ENCODE measurements at places on chromosomes 2 and 18.
A peak's percentile ranks its signal among the peaks of the same experiment; 100 is the strongest.

DNA sequence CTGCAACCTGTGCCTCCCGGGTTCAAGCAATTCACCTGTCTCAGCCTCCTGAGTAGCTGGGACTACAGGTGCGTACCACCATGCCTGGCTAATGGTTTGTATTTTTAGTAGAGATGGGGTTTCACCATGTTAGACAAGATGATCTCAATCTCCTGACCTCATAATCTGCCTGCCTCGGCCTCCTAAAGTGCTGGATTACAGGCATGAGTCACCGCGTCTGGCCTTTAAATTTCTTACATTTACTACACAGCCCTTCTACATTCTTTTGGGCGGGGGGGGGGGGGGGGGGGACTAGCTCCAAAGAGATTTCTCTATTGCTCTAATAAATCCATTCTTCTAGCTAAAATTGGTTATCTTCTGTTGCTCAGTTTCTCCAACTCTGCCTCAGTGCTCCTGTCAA is 964.9 kb upstream of the ACVR2A start:
- no peak for DNase-seq

DNA sequence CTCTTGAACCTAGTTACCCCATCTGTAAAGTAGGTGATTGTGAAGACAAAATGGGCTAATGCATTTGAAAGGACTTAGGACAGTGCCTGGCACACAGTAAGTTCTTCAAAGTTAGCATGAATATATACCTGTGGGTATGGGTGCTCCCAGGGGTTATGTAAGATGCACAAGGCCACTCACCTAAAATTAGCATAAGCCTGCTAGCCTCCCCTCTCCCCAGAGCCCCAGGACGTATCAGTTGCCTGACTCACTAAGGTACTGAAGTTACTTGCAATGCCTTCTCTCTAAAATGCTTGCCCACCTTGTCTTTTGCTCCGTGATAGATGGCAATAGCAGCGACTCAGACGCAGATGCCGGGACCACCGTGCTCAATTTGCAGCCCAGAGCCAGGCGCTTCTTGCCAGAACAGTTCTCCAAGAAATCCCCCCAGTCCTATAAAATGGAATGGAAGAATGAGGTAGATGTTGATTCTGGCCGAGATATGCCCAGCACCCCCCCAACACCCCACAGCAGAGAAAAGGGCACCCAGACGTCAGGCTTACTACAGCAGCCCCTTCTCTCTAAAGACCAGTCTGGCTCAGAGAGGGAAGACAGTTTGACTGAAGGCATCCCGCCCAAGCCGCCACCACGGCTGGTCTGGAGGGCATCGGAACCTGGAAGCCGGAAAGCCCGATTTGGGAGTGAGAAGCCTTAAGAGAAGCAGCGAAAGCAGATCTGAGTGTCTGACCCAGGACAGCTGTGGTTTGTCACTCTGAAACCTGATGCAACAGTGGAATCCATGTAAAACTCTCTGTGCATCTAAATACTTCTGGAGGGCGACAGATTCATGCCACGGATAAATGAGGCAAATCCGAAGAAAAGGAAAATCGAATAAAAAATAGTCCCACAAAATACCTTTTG is 53.8 kb upstream of the TMEM182 start:
- no peak for DNase-seq

- no peak for DNase-seq
These were observed 93.8 kb upstream of the ODC1 start for GRCh38 chr2:10541775-10542432.

GRCh38 chr2:121061633-121062032 is 223.4 kb downstream of the TFCP2L1 start:
- DNase-seq: no peak

DNA sequence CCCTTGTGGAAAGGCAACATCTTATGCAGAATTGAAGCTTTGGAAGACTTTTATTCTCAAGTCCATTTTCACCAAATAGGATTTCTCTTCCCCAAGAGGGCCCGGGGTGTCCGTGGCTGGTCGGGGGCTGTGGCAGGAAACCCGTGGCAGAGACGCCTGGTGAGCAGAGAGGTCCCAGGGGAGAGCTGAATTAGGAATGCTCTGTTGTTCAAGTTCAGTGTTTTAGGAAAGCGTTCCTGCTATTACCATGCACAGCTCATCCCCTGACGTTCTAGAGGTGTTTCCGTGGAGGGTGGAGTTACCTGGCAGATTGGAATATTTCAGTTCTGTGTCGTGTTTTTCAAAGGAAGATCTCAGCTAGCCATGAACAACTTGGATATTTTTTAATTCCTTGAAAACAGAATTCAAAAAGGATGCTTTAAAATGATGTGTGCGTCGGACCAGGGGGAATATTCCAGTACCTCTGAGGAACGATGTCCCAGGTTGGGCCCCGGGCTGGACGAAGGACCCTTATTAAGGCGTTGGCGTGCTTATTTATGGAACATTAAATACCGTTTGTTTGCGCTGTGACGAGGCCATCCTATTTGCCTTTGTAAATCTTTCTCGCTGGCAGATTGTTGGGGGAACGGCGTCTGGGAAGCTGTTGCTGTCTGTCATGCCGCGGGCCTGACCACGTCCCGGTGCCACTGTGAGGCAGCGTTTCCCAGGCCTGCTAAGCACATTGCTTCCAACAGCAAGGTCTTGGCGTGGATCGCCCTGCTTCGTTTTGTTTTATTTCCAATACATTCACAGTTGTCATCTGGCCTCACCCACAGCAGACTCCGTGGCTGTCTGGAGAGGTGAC is 8.2 kb downstream of the NFATC1 start:
- DNase-seq: no peak

GRCh38 chr2:103959174-103960128 is 894.5 kb upstream of the POU3F3 start:
- DNase-seq: peak; percentile 21

DNA sequence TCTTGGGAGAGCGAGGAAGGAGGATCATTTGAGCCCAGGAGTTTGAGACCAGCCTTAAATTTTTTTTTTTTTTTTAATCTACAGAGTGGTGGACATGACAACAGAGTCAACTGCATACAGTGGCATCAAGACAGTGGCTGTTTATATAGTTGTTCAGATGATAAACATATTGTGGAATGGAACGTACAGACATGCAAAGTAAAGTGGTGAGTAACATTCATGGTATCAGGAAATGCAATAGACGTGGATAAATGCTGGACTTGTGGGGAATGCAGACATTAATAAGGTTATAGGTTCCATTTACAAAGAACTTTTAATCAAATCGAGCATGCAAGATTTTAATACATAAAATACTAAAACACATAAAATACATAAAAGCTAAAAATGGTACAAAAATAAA is 11.9 kb downstream of the WDR43 start:
- DNase-seq: no peak

- DNase-seq: no peak
These were observed 108.1 kb upstream of the POU3F3 start for GRCh38 chr2:104745846-104746245.

DNA sequence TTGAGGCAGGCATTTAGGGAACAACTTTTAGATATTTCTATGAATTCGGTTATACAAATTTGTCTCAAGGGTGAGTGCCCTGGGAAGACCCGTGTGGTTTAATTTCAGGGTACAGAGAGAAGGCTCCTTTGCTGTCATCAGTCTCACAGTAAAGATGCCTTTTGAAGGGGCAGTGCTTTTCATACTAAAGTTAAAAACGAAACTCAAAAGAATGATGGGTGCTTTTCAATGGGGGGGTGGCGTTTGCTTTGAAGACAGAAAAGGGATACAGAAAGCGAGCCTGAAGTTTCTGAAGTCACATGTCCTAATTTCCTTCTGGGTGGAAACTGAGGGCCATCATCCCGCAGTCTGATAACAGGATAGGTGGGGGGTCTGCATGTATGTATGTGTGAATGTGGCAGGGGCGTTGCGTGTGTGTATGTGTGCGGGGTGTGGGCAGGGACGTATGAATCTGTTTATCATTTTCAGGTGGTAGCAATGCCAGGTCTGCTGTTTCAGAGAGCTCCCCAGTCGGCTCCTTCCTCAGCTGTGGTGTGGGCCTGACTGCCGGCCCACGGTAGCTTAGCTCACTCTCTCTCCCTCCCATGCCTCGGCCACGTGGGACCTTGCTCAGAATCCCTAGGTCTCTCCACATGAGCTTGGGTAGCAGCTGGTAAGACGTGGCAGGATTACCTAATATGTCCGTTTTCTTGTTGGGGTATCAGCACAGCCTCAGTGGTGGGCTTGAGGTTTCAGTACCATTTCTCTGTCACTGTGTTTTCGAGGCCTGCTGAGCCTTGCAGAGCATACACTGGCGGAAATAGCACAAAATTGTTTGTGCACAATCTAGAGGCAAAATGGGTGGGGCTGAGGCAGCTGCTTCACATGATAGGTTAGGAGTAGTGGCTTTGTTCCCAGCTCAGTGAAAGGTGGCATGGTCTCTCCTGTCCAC is 32.7 kb downstream of the ARHGAP25 start:
- DNase-seq: no peak

DNA sequence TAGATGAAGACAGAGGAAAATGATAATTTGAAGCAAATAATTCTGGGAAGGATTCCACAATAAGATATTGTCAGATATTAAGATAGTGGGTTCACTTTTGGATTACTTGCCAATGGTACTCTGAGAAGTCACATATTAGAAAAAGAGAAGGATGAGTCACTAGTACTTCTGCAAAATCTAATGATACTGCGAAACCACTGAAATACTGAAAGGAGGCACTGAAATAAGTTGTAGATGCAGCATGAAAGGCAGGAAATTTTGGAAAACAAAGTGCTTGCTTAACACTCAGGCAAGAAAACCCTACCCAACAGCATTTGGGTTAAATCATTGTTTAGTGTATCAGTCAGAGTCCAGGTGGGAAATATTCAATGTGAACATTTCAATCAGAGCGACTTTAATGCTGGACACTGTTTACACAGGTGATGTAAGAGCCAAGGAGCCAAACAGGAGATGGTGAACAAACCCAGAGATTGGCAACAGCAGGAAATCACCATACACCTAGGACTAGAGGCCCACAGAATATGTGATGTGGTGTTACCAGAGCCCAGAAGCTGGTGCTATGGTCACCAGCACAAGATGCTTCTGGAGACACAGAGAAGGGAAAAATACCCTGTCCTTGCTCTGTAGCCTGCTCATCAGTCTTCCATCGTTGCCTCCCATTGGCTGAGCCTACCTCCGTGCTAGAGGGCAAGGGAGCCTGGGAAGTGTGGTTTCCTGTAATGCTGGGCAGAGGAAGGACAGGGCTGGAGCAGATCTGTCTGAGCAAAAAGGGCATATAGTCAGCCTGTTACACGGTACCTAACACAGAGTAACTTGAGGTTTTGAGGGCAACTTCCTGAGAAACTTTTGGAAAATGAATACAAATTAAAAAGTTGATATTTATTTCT is 204.7 kb upstream of the ITGA4 start:
- no peak for DNase-seq

DNA sequence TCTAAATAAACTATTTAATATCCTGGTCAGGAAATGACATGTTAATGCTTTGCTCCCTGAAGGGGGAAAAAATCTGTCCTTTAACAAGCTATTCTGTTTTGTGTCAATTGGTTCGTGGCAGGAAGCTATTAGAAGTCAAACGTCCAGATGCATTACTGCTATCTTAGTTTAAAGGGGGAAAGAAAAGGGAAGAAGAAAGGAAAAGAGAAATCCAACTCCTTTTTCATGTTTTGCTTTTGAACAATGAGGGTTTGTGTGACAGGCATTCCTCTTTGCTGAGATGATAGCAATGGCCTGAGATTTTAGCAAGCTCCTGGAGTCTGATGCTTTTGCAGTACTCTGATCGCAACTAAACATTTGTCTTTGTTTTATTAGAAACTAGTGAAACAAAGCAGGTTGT is 24.6 kb downstream of the TRIB2 start:
- DNase-seq: no peak

- no peak for DNase-seq
These were observed 16.4 kb downstream of the CRIM1 start for GRCh38 chr2:36371928-36372391.

DNA sequence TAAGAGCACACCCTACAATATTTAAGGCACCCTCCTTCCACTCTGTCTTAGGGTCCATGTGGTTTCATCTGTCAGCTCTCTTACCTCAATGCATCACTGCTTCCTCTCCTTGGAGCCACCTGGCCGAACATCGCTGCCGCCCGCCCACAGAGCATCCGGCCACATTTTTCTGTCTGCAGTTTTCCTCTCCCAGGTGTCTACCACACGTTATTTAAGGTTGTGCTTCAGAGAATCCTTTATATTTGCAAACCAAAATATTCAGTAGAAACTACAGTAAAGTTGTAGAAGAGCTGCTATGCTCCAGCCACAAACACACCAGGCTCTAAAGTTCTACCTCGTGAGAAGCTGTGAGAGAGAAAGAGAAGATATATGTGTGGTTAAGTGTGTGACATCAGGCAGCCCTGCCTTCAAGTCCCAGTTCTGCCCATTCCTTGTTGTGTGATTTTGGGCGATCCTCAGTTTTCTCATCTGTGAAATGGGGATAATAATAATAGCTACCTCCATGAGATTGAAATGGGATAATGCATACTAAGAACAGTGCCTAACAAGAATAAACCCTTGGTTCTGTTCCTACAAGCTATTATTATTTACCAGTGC is 4.9 kb upstream of the STK17B start:
- no peak for DNase-seq

DNA sequence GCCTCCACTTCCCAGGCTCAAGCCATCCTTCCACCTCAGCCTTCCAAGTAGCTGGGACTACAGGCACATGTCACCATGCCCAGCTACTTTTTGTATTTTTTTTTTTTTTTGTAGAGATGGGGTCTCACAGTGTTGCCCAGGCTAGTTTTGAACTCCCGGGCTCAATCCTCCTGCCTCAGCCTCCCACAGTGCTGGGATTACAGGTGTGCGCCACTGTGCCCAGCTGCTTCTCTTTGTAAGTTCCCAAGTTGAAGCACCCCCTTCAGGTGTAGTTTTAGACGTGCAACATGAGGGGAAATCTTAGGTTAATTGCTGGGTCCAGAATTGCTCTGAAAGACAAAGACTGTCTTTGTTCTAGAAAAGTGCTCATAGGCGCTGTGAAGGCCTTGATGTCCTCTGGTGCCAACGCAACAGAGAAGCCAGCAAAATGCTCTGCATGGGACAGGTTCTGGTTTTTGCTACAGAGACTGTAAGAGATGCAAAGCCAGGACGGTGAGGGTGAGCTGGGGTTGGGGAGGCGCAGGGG is 46.6 kb downstream of the RRM2 start:
- no peak for DNase-seq

DNA sequence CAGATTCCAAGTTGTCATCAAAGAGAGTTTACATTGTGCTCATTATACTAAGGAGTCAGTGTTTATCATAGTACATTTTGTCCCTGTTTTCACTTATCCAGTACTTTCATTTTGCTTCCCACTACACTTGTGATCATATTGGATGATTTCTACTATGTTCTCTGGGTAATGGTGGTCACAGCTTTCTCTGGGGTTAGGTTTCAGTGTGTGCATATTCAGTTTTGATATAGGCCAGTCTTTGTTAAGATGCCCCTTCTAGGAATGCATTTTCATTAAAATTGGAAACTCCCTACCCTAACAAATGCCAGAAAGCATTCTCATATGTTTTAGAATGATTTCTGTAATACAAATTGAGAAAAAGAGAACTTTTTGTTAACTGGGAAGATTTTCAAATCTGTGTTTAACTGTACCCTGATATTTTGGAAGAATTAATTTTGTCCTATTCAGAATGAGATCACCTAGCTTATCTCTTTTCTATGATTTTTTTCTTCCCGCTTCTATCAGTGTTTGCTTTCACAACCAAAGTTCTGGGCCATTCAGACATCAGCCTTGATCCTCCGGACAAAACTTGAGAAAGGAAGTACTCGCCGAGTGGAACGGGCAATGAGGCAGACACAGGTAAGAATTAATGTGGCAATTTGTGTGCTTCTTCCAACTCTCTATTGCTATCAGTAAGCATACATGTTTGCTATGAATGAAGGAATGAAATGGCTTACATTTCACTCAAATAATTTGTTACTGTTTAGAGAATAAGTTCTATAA is 74.6 kb downstream of the TTC27 start:
- no peak for DNase-seq
